ENCODE measurements at places on chromosomes 16 and 17.

DNA sequence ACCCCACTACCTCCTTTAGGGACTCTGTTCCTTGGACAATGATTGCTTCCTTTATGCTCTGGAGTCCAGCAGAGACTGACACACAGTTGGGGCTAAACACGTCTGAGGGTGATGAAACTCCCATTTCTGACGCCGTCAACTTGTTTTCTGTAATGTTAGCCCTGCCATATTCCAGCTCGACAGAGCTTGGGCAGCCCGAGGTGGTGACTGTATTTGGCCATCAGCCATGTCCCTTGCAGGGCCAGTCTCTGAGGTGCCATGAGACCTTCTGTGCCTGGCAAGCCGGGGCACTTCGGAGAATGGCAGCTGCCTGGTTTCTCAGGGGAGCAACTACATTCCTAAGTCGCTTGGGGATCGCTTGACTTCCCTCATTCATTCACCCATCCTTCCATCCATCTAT, 278.9 kb upstream of the TNRC6C start:
- DNase-seq, result no peak

DNA sequence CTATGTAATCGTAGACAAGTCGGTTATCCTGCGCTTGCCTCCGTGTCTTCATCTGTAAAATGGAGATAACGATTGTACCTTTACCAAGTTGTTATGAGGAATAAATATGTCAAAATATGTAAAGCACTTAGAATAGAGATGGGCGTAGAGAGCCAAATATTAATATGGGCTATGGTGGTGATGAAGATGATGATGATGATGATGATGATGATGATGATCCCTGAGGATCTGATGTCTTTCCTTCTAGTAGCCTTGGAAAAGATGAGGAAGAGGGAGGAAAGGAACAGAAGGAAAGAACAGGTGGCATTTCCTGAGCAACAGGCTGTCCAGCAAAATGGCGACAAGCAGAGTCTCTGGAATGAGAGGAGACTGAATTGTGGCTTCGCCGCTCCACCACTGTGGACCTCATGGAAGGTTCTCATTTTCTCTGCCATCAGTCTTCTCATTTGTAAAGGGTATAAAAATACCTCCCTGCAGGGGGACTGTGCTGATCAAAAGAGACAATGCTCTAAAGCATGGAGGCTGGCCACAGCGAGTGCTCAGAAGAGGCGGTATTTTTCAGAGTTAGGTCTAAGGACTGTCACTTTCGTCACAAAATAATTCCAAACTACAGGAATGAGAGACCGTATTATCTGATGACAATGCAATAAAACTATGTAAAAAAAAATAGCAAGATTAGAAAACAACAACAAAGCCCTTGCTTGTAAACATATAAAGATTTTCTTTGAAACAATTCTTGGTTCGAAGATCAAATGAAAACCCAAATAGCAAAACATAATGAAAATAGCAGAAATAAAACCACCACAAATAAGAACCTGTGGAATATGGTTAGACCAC, 17.2 kb upstream of the RCVRN start:
- DNase-seq, result no peak

- DNase-seq, result no peak
These were observed 50.6 kb downstream of the BAHCC1 start for GRCh38 chr17:81445642-81446503.

- DNase-seq, result no peak
These were observed 2.4 kb upstream of the MARVELD3 start for GRCh38 chr16:71623597-71623996.

DNA sequence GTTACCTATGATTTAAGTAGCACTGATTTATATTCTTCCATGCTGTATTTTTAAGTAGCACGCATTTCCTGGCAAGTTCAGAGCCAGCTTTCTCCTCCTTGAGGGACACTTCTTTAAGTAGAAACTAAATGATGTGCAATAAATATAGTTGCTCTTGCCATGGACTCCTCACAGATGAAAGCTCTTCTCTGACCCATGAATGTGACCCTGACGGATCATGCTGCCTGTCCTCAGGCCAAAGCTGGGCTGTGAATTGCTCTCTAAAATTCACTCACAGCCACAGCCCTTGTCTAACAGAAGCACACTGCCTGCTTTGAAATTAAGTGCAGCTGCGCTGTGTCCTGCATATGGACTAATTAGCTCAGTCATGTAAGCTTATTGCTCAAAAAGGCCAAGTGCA, 438.8 kb downstream of the PMP22 start:
- DNase-seq, result no peak

GRCh38 chr16:4428500-4428899, 2.8 kb downstream of the DNAJA3 start:
- no peak for DNase-seq

GRCh38 chr16:89589241-89589926, 13.8 kb downstream of the CPNE7 start:
- DNase-seq, result no peak

DNA sequence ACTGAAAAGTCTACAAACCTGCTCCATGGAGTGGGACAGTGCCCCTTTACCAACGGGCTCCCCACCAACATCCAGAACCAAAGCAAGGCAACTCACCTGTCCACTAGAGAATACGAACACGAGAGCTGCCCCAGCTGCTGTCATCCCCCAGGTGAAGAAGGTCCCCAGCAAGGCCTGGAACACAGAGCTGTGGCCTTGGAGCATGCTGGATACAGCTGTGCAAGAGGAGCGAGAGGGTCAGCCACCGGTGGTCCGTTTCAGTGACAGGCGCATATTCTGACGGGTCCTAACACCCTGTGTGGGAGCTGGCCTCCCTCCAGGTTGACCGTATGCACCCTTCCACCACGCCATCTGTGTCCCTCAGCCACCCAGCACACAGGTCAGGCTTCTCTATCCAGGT, 3.9 kb downstream of the SLC39A11 start:
- DNase-seq, result no peak
